ENCODE measurements at places on chromosomes 4 and X.

GRCh38 chr4:158809611-158810486, 41.0 kb downstream of the FNIP2 start:
- DNase-seq = peak; percentile 47

GRCh38 chr4:130029442-130029841, 933.5 kb downstream of the C4orf33 start:
- DNase-seq = no peak

- DNase-seq = no peak
Measured at GRCh38 chr4:138832563-138832962, 183.0 kb upstream of the NOCT start.

GRCh38 chr4:85681221-85681657, 206.3 kb downstream of the ARHGAP24 start:
- no peak for DNase-seq

DNA sequence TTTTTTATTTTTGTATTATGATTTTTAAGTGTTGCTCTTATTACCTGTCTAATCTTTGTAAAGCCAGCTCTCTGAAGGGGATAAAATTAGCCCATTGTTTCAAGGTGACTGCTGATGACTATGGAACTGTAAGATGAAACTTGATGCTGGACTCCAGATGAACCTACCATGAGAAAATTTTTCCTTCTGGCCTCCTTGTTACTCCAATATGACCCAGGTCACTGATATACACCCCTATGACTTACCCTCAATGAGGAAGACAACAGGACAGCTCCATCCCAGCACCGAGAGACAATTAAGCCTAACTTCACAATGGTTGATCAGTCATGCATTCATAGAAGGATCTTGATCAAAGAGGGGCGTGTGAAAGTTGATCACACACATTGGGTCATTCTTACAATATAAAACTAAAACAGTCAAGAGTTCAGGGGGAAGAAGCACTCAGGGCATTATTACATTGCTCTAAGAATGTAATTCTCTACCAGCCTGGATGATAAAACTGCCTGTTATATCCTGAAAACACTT, 230.8 kb upstream of the AGTR2 start:
- DNase-seq = no peak

- no peak for DNase-seq
Measured at GRCh38 chr4:145528601-145529000, 46.9 kb downstream of the SMAD1 start.

- no peak for DNase-seq
Measured at GRCh38 chr4:152164561-152164960, 371.3 kb downstream of the FBXW7 start.

DNA sequence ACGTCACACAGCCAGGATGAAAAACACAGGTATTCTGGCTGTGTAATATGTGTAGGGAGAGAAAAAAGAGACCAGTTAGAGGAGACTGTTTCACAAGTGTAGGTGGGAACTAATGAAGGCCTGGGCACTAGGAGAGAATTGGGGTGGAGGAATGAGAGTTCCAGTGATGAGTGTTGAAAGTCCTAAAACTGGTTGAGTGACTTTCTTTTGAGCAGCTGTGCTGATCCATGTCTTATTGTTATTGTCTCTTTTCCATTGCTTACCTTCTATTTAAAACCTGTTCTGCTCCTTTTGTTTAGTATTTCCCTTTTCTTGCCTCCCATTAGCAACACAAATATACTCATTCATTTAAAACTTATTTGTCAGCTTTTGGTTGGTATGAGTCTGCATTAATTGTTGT, 88.7 kb downstream of the PDLIM5 start:
- DNase-seq = no peak

- DNase-seq = no peak
Measured at GRCh38 chrX:68415316-68415715, 18.0 kb downstream of the OPHN1 start.

- DNase-seq = no peak
Measured at GRCh38 chr4:16159286-16159685, 67.0 kb downstream of the TAPT1 start.

DNA sequence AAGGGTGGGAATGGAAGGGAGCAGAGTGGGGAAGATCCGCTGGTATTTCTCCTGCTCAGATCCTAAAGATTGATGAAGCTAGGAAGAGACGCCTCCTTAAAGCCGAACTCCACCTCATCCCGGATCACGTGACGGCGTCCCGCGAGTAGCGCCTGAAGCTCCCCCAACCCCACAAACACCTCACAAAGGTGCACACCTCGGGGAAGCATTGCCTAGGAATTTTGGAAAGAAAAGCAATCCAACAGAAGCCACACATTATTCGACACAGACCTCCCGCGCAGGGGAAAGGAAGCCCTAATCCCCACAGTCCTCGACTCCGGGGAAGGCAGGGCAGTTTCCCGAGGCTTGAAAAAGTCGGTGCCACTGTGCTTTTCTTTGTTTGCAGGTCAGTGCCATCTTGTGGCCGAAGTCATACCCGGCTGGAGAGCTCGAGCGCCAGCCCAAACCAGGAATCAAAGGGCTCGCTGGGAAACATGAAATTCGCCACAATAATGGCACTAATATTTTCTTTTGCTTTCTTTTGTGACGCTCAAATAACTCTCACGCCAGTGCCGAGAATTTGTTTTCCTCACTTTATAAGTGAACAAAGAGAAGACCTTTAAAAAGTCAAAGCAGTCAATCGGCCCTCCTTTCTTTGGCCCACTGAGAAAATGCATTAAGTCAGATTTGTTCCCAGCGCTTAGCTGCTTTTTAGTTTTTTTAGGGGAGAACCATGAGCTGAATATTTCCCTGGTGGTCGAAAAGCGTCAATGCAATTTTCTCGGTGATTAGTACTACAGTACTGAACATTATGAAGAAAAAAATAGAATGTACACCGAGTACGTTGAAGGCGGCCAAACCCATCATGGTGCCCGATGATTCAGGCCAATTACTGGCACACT, at the start of gene NPY1R:
NPY1R (minus strand) TSS at position 71 of the 881 bp plus-strand sequence. CDS start 6,042 bp downstream, outside the sequence.
- DNase-seq = peak; percentile 80

- no peak for DNase-seq
Measured at GRCh38 chr4:20676501-20677197, 23.6 kb upstream of the PACRGL start.

GRCh38 chrX:101430457-101431078, 22.5 kb downstream of the HNRNPH2 start:
- no peak for DNase-seq

- no peak for DNase-seq
Measured at GRCh38 chr4:138659037-138659811, 356.4 kb upstream of the NOCT start.

DNA sequence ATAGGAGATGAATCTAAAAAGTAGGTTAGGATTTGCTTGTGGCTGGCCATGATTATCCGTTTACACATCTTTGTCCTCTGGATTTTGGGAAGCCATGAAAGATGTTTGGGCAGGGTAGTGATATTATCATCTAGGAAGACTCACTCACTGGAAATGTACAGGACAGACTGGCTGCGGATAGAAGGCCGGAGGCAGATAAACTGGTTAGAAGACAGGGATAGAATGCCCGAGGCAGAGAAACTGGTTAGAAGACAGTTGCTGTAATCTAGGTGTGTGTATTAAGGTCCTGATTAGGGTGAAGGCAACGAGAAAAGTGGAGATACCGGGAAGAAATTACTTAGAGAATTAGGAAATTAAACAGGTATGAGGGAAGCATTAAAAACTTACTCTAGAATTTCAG, 68.8 kb downstream of the SPRY1 start:
- DNase-seq = no peak

DNA sequence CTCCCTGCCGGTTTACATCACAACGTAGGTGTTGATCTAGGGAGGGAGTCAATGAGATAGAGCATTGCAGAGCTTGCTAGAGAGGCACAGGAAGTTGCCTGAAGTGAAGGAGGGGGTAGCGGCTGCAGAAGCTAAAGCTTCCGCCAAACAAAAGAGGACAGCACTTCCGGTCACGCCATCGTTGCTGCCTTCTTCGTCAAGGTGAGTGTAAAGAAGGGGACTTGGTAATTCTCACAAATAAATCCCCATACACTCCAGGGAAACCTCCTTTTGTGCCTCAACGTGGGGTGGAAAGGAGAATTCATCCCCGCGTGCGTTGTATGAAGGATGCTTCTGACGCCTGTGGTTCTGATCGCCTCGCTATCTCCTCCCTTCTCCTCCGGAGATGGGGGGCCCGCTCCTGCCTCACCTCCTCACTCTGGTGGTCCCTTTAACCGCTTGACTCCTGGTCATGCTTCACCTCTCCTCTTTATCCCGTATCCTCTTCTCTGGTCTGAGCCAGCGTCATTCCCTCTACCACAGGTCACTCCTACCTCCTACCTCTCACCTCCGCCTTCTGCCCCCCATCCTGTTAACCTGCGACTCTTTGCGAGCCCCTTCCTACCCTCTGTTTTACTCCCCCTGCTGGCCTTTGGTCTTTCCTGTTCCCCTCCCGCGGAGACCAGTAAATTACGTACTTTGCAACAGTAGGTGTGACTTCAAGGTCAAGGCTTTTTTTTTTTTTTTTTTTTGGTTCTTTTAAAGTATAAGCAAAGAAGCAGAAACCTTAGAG, 59.9 kb downstream of the GSPT2 start:
- DNase-seq = peak; percentile 22

- no peak for DNase-seq
Measured at GRCh38 chr4:119626420-119626819, 2.2 kb downstream of the PDE5A start.

GRCh38 chrX:24643116-24643515, 4.0 kb downstream of the PCYT1B start:
- DNase-seq = no peak

DNA sequence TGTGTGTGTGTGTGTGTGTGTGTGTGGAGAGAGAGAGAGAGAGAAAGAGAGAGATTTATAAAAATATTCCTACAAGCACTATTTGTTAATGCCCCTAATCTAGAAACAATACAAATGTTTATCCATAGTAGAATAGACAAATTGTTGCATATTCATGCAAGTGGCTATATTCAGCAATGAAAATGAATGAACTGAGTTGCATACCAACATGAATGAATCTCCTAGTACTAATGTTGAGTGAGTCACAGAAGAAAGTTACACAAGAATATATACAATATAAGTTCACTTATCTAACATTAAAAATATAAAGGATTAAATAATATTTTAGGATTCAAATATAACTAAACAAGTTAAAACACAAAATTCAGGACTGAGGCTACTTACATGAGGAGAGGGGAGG, 456.8 kb upstream of the AMOT start:
- DNase-seq = no peak

DNA sequence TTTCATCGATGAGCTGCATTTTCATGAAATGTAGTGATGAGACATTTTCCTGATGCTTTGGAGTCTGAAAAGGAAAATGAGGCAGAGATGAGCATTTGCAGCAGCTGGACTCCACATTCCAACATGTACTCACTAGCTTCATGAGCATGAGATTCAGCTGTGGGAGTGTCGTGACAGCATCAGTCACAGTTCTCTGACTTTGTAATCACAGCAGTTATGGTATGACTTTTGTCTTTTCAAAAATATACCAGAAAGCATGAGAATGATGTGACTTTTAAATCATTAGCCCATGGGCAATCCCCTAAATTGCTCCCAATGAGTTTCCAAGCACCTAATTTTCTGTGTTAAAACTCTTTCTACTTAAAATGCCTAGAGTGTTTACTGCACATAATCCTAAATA, 18.3 kb upstream of the MSL3 start:
- DNase-seq = no peak

- no peak for DNase-seq
Measured at GRCh38 chr4:169437299-169438047, 166.7 kb upstream of the SH3RF1 start.

GRCh38 chr4:26173619-26174018, 147.2 kb upstream of the RBPJ start:
- DNase-seq = no peak

DNA sequence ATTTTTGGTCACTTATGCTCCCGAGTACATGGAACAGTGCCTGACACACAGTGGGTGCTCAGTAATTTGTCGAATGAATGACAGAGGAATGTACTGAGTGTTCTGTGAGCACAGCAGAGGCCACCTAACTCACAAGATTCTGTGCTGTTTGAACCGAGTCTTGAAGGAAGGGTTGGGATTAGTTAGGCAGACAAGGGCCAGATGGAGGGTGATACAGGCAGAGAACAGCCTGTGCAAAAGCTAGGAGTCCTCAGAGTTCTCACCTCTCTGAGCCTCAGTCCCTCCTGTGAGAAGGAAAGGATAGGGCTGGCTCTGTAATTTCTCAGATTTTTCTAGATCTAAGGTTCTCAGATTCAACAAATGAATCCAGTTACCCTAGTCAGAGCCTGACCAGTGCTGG, 108.8 kb downstream of the NHSL2 start:
- DNase-seq = no peak

DNA sequence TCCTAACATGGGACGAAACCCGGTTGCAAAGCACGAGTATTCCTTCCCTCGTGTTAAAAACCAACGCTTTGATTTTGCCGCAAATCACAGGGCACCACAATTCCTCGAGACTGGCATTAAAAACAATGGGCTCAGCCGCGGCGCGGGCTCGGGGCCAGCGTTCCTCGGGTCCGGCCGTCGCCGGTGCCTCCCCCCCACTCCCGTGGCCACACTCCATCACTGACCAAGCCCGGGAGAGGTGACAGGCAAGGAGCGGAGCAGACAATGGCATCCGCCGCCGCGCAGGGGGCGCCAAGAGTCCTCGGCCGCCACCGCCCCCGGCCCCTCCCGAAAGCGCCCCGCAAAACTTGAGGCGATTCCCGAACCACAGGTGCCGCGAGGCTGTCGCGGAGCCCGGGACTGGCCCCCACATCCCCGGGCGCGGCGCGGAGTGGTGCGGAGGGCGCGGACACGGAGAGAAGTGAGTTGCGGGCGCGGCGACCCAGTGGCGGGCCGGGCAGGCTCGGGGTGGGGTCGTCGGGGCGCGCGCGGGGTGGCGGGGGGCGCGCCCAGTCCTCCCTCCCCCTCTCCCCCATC, 445 bp downstream of the AP1S2 start:
- no peak for DNase-seq

DNA sequence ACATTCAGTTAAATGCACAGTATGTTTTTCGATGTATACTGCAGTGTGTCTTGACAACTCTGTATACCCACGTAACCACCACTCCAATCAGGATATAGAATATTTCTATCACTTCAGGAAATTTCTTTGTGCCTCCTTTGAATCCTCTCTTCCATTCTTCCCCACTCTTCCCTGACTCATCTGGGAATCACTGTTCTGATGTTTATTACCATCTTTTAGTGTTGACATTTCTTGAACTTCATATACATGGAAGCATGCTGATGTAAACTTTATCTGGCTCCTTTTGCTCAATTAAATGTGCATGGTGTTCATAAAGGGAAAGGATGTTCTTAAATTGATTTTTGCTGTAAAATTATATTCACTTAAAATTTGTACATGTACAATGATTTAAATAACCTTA, 319.9 kb downstream of the PCDH7 start:
- DNase-seq = no peak

DNA sequence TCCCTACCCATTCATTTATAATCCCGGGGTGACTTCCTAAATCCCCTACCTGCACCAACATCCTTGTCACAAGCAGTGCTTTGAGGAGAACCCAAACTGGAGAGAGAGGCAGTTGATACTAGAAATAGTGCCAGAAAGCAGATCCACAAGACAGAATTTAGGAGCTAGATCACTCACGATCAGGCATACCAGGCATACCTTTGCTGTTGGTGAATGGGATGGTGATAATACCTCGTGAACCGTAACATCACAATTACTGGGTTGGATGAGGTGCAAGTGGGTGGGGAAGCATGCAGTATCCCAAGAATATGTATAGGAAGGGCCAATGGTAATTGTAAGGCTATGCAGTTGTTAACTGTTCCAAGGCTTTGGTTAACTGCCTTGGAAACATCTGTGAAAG, 129.3 kb downstream of the TMA16 start:
- no peak for DNase-seq
